ENCODE measurements at places on chromosomes 16 and 17. TPM values are rescaled to one million over a fixed set of nuclear protein-coding genes. Genes with fewer than 3 reads are reported as not detected.
A peak's percentile ranks its signal among the peaks of the same experiment; 100 is the strongest.

The BCL6B gene
- total RNA-seq = not detected

The CARD14 gene
- not detected for total RNA-seq

The KRT31 gene
- total RNA-seq = not detected

DNA sequence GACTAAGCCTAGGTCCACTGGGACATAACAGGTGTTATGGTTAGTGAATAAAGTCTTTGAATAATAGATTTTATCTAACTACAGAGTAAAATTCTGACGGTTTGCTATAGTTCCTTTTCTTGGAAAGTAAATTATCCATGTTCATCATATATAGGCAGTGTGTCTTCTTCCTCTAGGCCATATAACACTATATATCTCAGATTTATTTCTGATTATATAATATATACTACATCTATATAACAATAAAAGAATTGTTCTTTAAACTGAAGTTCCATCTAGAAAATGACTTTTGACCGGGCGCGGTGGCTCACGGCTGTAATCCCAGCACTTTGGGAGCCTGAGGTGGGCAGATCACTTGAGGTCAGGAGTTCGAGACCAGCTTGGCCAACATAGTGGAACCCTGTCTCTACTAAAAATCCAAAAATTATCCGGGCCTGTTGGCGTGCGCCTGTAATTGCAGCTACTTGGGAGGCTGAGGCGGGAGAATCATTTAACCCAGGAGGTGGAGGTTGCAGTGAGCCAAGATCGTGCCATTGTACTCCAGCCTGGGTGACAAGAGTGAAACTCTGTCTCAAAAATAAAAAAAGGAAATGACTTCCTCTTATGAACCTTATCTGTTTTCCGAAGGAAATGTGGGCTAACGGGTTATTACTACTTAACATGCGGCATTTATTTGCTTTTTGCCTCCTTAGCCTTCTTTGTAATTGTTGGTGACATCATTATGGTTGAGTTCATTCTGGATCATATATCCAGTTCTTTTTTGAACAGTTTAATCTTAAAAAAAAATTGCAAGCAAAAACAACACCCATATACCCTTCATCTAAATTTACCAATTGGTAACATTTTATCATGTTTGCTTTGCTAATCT lies 29.2 kb downstream of the NOL11 start:
- peaks cover 81% of the 10 kb centered on the region for H3K36me3 ChIP-seq
- no peak overlapping the region for H3K4me3 ChIP-seq
- H3K27me3 ChIP-seq = no peaks in the 10 kb centered on the region

GRCh38 chr17:49053171-49053829 lies 56.1 kb downstream of the IGF2BP1 start:
- H3K27ac ChIP-seq = no peak overlapping the region
- H3K4me1 ChIP-seq = no peaks in the 10 kb centered on the region
- H3K4me3 ChIP-seq = no peak overlapping the region
- peaks cover 3% of the 10 kb centered on the region for H3K27me3 ChIP-seq

DNA sequence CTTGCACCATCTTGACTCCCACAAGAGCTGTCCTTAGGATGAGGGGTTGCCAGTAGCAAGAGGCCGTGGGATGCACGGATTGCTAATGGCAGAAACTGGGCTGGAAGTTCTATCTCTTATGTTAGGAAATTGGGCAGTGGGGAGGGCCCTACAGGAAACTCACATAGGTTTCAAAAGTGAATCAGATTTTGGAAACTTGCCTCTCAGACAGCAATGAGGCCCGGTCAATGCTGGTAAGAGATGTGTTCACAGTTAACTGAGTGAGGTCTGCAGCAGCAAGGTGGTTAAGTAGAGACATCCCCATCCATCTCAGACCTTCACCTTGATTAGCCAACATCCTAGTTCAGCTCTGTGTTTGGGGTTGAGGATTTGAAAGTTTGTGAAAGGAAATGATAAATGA lies 164.7 kb downstream of the ABCA8 start:
- no peak for DNase-seq
- H3K27me3 ChIP-seq = no peaks in the 10 kb centered on the region
- H3K4me1 ChIP-seq = no peaks in the 10 kb centered on the region
- H3K4me3 ChIP-seq = no peak overlapping the region

DNA sequence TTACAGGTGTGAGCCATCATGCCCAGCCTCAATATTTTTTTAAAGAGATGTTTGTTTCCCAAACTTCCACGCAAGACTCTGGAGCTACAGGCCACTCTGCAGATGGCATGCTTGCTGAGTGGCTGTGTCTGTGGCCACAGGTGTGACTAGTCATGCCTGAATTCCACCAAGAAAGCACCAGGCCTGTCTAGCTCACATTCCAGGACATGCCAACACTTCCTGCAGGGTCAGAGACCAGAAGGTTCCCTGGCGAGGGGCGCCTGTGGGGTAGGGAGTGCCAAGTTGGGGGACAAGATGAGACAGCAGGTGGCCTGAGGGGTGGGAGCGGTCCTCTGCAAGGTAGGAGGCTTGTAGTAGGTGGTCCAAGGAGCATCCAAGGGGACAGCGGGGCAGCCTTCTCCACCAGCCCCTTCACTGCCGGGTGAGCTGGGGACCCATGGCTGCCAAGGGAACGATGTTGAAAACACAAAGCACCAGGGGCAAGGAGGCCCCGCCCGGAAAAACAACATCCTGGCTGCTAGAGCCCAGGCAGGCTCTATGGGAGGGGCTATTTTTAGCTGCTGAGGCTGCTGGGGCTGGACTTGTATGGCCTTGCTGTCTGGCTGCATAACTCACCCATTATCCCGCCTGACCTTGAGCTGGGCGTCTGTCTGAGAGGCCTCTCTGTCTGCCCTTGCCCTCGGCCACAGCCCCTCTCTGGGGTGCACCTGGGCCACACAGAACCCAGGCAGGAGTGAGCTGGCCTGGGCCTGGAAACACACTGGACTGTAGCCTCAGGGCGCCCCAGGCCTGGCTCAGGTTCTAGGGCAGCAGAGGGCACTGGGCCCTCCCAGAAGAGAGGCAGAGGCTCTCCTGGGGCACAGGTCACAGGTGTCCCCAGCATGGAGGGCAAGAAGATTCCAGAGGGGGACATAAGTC lies 5.7 kb downstream of the TRIM47 start:
- H3K36me3 ChIP-seq = peaks cover 6% of the 10 kb centered on the region
- DNase-seq = peak; percentile 59
- peak overlapping the region; percentile 69 for H3K27ac ChIP-seq
- no peaks in the 10 kb centered on the region for H3K27me3 ChIP-seq

- no peaks in the 10 kb centered on the region for H3K27me3 ChIP-seq
- H3K27ac ChIP-seq = no peak overlapping the region
- H3K36me3 ChIP-seq = peaks cover 33% of the 10 kb centered on the region
- DNase-seq = no peak
- H3K4me1 ChIP-seq = no peaks in the 10 kb centered on the region
Measured at GRCh38 chr16:68920349-68920748, 77.0 kb downstream of the TANGO6 start.

GRCh38 chr16:83305092-83305491 lies 502.7 kb upstream of the HSBP1 start:
- no peak overlapping the region for H3K4me3 ChIP-seq
- H3K27me3 ChIP-seq = no peaks in the 10 kb centered on the region
- H3K27ac ChIP-seq = no peak overlapping the region
- no peak for DNase-seq
- H3K4me1 ChIP-seq = no peaks in the 10 kb centered on the region

GRCh38 chr17:19296786-19297778 lies 59.9 kb downstream of the EPN2 start:
- DNase-seq = no peak
- H3K27ac ChIP-seq = no peak overlapping the region
- peaks cover 6% of the 10 kb centered on the region for H3K27me3 ChIP-seq
- no peak overlapping the region for H3K4me3 ChIP-seq

GRCh38 chr17:19342611-19343255 lies 19.8 kb downstream of the B9D1 start:
- no peak for DNase-seq
- H3K36me3 ChIP-seq = no peaks in the 10 kb centered on the region
- no peaks in the 10 kb centered on the region for H3K4me1 ChIP-seq
- H3K4me3 ChIP-seq = no peak overlapping the region
- peaks cover 3% of the 10 kb centered on the region for H3K27me3 ChIP-seq
- no peak overlapping the region for H3K27ac ChIP-seq

- no peaks in the 10 kb centered on the region for H3K27me3 ChIP-seq
- peaks cover 41% of the 10 kb centered on the region for H3K4me1 ChIP-seq
- DNase-seq = no peak
- no peak overlapping the region for H3K27ac ChIP-seq
Measured at GRCh38 chr17:21272881-21273792, 11.4 kb upstream of the MAP2K3 start.

DNA sequence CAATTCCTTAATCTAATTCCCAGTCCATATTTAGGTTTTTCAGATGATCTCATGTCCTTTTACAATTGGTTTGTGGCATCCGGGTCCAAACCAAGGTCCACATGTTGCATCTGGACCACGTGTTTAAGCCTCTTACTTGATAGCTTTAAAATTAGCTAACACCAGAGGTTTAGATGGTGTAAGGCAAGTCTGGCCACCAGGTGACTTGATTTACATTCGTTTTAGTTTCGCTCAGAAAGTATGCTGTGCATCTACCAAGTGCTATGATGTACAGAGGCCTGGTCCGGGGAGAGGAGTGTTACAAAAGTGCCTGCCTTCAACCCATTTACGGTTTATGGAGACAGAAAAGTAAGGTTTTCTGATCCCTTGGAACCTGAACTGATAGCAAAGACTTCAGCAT lies 878 bp upstream of the DNAJA2 start:
- H3K27me3 ChIP-seq = no peaks in the 10 kb centered on the region
- peak overlapping the region; percentile 86 for H3K4me3 ChIP-seq
- H3K4me1 ChIP-seq = peaks cover 43% of the 10 kb centered on the region
- no peak for DNase-seq
- H3K27ac ChIP-seq = peak overlapping the region; percentile 93

- H3K27ac ChIP-seq = no peak overlapping the region
- DNase-seq = no peak
- no peak overlapping the region for H3K4me3 ChIP-seq
- peaks cover 7% of the 10 kb centered on the region for H3K36me3 ChIP-seq
- H3K4me1 ChIP-seq = peaks cover 33% of the 10 kb centered on the region
Measured at GRCh38 chr16:67474551-67475455, 6.2 kb downstream of the ATP6V0D1 start.

GRCh38 chr17:35609831-35610230 lies 22.7 kb downstream of the AP2B1 start:
- DNase-seq = no peak
- H3K4me1 ChIP-seq = no peaks in the 10 kb centered on the region
- H3K27me3 ChIP-seq = no peaks in the 10 kb centered on the region
- H3K4me3 ChIP-seq = no peak overlapping the region

- H3K27ac ChIP-seq = no peak overlapping the region
- peaks cover 5% of the 10 kb centered on the region for H3K27me3 ChIP-seq
- no peak for DNase-seq
- no peak overlapping the region for H3K4me3 ChIP-seq
- H3K4me1 ChIP-seq = no peaks in the 10 kb centered on the region
Measured at GRCh38 chr17:34756637-34757021, 177.2 kb downstream of the TMEM132E start.

- no peaks in the 10 kb centered on the region for H3K36me3 ChIP-seq
Measured at GRCh38 chr17:73533781-73534180, 110.5 kb downstream of the SDK2 start.

GRCh38 chr16:86347090-86347489 lies 163.2 kb upstream of the FOXF1 start:
- no peak overlapping the region for H3K27ac ChIP-seq
- DNase-seq = no peak
- peaks cover 14% of the 10 kb centered on the region for H3K27me3 ChIP-seq
- no peaks in the 10 kb centered on the region for H3K4me1 ChIP-seq
- no peak overlapping the region for H3K4me3 ChIP-seq

- H3K4me1 ChIP-seq = no peaks in the 10 kb centered on the region
- no peak for DNase-seq
- no peaks in the 10 kb centered on the region for H3K36me3 ChIP-seq
- no peak overlapping the region for H3K4me3 ChIP-seq
Measured at GRCh38 chr16:85851034-85851785, 47.8 kb upstream of the IRF8 start.

DNA sequence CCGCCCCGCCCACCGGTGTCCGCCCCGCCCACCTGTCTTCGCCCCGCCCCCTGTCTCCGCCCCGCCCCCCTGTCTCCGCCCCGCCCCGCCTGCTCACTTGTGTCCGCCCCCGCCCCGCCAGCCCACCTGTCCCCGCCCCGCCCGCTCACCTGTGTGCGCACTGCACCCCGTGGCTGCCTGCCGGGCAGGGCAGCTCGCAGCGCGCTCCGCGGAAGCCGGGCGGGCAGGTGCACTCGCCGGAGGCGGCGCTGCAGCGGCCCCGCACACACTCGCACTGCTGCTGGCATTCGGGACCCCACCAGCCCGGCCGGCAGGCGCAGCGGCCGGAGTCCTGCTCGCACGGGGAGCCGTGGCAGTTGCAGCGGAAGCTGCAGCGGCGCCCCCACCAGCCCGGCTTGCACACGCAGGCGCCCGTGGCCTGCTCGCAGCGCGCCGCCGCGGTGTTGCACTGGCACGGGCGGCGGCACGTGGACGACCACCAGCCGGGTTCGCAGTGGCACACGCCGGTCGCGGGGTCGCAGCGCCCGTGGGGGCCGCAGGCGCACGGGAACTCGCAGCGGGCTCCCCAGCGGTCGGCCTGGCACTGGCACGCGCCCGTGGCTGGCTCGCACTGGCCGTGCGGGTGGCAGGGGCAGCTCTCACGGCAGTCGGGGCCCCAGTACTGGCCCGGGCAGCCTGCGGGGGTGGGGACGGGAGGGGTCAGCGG lies 2.1 kb downstream of the SCARF1 start:
- no peaks in the 10 kb centered on the region for H3K36me3 ChIP-seq
- DNase-seq = peak; percentile 73
- H3K27ac ChIP-seq = no peak overlapping the region
- peak overlapping the region; percentile 33 for H3K4me3 ChIP-seq
- H3K4me1 ChIP-seq = peaks cover 36% of the 10 kb centered on the region
- no peaks in the 10 kb centered on the region for H3K27me3 ChIP-seq

GRCh38 chr16:81836279-81837054 lies 57.4 kb downstream of the PLCG2 start:
- DNase-seq = no peak
- no peak overlapping the region for H3K4me3 ChIP-seq
- H3K4me1 ChIP-seq = peaks cover 13% of the 10 kb centered on the region
- H3K36me3 ChIP-seq = no peaks in the 10 kb centered on the region
- H3K27ac ChIP-seq = no peak overlapping the region
- H3K27me3 ChIP-seq = no peaks in the 10 kb centered on the region

Data from CD4-positive, alpha-beta T cell (primary cell).